ENCODE measurements at places on chromosomes 5 and 9.

- no peak for DNase-seq
Observed at GRCh38 chr5:135578685-135579341, at the start of gene CXCL14. Gene CXCL14, minus strand, starts transcription at chr5:135578991. Its CDS starts 213 bp downstream, at chr5:135578778.

DNA sequence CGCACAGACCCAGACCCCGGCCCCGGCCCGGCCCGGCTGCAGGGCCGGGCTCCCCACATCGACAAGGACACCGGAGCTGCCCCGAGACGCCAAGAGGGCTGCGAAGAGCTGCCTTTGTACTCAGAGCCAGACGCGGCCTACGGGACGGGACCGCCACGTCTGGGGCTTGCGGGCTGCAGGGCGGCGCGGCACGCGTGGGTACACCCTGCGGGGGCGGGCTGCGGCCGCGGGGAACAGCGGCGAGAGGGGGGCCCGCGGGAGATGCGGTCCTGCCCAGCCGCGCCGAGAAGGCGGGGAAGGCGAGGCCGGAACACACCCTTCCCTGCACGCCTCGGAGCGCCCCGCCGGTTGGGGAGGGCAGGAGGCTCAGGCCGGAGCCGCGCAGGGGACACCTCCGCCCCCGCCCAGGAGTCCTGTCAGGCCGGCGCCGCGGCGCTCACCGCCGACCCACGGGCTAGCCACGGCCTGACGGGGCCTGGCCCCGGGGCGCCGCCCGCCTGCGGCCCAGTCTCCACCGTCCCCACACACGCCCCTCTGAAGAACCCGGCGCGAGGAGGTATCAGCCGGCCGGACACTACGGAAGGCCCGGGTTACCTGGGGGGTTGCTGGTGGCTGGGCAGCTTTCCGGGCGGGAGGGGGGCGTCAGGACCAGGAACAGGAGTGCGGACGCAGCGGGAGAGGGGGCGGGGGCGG lies 478 bp downstream of the RAB14 start:
- no peak for DNase-seq

DNA sequence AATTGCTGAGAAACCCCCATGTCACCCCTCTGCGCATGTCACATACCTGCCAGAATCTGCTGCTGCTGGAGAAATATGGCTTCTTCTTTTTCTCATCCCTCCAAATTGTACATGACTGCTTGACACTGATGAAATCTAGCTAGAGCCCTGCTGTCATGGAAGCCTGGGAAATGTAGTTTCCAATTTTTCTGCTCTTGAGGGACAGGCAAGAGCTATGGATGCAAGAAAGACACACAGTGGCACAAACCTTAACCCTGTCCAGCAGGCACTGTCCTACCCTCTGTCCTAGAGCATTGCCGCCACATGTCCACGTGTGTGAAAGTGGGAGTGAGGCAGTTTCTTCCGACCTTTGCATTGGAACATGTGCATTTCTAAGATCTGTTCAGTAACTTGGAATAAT lies 255.5 kb upstream of the SEMA6A start:
- no peak for DNase-seq

GRCh38 chr5:156942064-156942463 lies 21.0 kb downstream of the TIMD4 start:
- DNase-seq = no peak

DNA sequence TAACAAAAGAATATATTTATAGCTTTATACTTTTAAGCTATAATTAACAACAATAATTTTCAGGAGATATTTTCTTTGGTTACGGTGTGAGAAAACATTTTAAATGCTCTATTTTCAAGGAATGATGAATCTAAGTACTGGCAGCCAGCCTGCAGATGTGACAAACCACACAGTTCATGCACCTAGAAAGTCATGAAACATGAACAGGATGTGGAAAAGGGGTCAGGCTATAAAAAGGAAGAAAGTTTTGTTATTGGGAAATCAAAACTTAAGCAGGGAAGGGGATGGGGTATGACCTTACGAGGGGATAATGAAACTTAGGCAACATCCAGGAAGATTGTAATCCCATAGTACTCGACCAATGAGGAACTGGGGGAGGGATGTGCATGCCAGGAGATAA lies 508.7 kb upstream of the GRAMD2B start:
- no peak for DNase-seq

- no peak for DNase-seq
Observed at GRCh38 chr5:103645816-103646215, 83.2 kb upstream of the NUDT12 start.

GRCh38 chr5:142403583-142403982 lies 78.8 kb upstream of the SPRY4 start:
- no peak for DNase-seq

DNA sequence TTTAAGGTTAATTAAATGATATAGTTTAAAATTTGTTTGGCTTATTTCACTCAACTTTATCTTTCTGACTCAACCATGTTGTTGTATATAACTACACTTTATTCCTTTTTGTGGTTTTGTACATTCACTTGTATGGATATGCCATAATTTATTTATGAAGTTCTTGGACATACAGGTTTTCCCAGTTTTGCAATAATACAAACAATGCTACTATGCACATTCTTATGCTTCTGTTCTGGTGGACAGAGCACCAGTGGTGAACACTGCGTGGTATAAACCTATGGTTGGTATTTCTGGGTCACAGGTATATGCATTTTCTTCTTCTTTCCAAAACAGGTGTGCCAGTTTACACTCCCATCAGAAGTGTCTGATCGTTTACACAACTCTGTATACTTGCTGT lies 35.7 kb upstream of the TRIM14 start:
- DNase-seq = no peak

DNA sequence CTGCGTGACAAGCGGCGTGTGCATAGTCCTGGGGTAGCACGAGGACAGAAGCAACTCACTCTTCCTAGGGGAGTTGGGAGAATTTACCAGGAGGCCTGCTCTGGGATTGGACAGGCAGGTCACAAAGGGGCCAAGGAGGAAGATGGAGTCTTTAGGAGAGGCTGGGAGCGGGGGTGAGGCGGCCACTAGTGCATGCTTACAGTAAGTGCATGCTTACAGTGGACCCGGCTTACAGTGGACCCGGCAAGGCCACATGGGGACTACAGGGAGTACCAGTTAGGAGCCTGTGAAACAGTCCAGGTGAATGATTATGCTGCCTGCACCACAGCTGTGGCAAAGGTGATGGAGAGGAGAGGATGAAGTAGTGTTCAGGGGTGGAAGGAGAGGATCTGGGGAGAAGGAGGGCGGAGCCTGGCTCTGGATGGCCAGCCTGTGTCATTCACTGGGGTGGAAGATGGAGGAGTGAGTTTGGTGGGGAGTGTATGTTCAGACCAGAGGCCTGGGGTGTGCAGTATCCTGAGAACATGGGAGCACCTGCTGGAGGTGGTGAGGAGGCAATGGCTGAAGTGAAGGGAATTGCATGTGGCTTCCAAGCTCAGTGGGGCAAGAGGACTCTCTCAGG lies 78.7 kb downstream of the CRB2 start:
- no peak for DNase-seq

DNA sequence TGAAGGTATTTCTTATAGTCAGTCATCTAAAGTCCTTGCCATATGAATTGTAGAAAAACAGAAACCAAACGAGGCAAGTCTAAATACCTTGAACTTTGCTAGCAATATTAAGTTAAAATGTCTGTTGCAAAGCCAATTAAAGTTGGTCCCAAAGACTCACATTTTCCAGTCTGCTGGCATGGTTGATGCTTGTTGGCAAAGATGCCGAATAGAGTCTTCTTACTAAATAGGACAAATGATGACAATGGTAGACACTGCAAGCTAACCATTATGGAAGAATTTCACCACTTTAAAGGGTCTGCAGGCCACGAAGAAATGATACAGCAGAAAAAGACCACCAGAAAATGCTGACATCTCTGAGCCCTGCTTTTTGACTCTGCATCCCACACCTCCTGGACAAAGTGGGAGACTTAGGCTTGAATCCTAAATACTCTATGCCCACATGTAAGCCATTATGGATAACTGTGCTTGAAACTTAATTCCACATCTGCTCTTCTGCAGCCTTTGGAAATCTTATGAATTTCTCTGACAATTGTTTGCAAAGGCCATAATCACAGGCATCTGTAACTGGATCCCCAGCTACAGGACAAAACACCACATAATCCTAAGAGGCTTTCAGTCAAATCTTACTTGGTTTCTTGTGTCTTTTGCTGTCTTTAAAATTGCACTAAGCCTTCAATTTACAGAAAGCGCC lies 61.3 kb downstream of the LHFPL2 start:
- DNase-seq = no peak

DNA sequence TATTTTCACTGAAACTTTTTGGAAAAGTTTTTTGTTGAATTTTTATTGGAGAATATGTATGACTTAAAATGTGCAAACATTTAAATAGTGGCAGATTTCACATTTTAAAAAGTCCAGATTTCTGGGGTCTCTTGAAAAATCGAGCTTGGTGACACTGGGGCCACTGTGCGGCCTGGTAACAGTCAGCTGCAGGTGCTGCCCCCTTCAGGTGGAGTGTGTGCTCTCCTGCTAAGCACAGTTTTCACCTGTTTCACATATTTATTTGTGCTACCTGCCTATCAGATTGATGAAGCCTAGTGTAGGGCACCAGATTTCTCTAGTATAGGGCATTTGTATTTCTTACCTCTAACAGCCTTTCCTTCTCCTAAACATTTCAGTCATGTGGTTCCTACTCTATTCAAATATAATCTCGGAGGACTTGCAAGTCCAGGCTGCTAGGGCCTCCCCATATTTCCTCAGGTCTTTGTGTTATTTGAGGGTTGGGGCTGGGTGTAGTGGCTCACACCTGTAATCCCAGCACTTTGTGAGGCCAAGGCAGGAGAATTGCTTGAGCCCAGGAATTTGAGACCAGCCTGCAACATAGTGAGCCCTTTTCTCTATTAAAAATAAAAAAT lies 95.8 kb upstream of the KLF9 start:
- DNase-seq = peak; percentile 37

All from activated CD4-positive, alpha-beta T cell treated with anti-CD3 and anti-CD28 coated beads for 24 hours (primary cell).